Motor neuron (in vitro differentiated cells): ENCODE measurements at places on chromosomes 13 and 19. TPM values are rescaled to one million over a fixed set of nuclear protein-coding genes. Genes with fewer than 3 reads are reported as not detected.

ALOX5AP gene
- total RNA-seq: 1.0 and 1.6 TPM in 2 replicates

SGCG gene
- 3.9 and 6.1 TPM in 2 replicates for total RNA-seq

CYP4F8 gene
- 0.53 and 0.84 TPM in 2 replicates for total RNA-seq

ITGBL1 gene
- total RNA-seq: 1.0 and 3.2 TPM in 2 replicates

HRC gene
- 0.81 and 4.4 TPM in 2 replicates for total RNA-seq

SMIM24 gene
- 0.46 and 0.67 TPM in 2 replicates for total RNA-seq

CASP14 gene
- total RNA-seq: 0.19 and 0.56 TPM in 2 replicates

MATK gene
- total RNA-seq: 1.1 and 1.3 TPM in 2 replicates
